ENCODE measurements at places on chromosomes 1 and 21.

DNA sequence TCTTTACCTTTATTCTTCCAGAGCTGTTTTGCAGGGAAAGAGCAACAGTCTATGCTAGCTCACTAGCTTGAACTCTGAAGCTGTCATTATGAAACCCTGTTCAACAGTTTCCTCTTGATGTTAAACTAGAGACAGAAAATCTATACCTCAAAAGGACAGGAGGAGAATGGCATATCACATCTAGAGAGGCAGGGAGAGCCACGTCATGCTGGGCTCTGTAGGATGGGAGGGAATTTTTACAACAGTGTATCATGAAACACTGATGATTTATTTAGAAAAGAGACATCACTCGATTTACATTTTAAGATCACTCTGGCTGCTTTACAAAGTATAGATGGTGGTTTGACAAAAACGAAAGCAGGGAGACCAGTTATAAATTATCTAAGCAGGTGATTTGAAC, 224.9 kb upstream of the COA6 start:
- DNase-seq = no peak

DNA sequence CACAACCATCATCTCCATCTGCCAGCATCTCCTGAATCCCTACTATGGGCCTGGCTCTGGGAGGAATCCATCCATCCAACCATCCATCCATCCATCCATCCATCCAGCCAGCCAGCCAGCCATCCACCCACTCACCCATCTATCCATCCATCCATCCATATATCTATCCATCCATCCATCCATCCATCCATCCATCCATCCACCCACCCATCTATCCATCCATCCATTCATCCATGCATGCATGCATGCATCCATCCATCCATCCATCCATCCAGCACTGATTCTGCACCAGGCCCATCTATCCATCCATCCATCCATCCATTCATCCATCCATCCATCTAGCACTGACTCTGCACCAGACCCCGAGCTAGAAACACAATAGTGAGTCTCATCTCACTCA, 141.3 kb upstream of the WNT4 start:
- no peak for DNase-seq

GRCh38 chr1:109784551-109785252, 21.0 kb upstream of the EPS8L3 start:
- no peak for DNase-seq

GRCh38 chr1:235423214-235423652, 56.0 kb downstream of the TBCE start:
- no peak for DNase-seq

GRCh38 chr21:36706482-36706852, 7.6 kb downstream of the SIM2 start:
- DNase-seq = no peak

DNA sequence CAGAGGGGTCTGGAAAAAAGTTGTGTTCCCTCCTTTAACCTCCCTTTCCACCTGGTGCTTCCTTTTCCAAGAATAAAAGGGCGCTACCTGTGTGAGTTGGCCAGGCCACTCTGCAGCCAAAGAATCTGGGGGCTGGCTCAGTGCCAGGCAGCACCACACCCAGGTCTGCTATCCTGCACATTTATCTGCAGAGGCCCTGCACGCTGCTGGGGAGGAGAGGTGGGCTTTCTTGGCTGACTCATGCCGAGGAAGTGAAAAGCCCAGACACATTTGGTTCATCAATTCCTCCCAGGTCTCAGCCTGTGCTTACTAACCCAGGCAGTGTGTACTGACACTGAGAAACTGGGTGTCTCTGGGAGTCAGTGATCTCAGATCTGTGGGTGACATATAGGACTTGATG, 79.8 kb upstream of the F3 start:
- no peak for DNase-seq

GRCh38 chr1:203524152-203524551, 30.2 kb downstream of the OPTC start:
- no peak for DNase-seq

- no peak for DNase-seq
These were observed 51.1 kb downstream of the CSMD2 start for GRCh38 chr1:34113887-34114286.

DNA sequence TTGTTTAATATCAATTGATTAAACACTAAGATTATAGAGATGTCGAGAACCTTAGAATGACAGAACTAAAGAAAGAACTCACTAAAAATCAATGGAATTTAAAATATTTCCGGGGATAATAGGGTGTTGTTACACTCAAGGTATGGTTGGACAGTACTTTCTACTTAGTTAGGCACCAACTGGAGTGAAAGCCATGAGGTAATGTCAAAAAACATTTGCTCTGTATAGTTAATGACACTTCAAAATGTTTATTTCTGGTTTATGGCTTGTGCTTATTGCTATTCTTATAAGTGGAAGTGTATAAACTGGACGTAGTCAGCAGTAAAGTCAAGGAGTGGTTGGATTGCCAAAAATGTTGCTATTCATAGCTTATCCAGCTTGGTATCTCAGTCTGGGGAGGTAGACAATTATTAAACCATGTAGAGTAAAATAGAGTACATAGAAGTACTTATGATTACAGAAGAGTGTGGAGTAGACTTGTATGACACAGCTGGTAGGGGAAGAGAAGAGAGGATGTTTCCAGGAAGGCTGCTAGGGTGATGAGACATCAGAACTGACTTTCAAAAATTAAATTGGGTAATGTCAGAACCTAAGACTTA, 56.5 kb upstream of the BMP8A start:
- no peak for DNase-seq

GRCh38 chr1:21863981-21864380, 51.9 kb downstream of the LDLRAD2 start:
- DNase-seq = no peak

All from CD4-positive, alpha-beta T cell (primary cell).